Psoas muscle (tissue), 8 donors: ENCODE measurements at places on chromosomes 3 and 15. TPM values are rescaled to one million over a fixed set of nuclear protein-coding genes. Genes with fewer than 3 reads are reported as not detected.

DNA sequence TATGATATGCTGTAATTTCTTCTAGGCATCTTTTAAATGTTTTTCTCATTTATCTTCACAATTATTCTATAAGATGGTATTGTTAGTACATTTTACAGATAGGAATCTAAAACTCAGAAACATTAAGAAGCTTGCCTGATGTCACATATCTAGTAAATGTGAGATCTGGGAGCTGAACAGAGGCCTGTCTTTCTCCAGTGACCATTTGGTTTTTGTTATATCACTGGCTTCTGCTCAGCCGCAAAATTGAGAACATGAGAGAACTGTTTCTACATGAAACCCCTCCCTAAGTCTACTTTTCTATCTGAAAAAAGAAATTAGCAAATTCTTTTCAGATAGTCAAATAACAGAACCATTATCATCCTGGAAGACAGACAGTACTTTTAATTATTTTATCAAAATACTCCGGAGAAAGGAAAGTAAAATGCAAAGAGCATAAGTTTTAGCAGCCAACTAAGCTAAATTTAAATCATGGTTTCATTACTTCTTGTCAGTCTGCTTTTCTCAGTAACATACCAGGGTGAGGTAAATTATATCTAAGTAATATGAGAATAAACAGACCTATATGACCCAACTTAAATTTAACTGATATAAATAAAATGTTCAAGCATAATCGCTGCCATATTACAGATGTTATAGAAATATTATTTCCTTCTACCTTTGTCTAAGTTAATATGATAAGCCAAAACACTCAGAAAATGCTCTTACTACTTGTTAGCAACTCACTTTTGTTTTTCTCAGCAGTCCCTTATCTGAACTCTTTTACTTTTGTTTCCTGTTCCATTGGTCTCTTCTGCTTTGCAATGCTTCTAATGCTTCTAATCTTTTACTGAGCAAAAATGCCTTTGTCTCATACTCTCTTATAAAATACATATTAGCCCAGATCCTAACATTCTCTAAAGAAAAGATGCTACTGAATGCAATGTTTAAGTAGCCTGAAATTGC is 68.0 kb upstream of the MBNL1 start:
- H3K4me3 ChIP-seq, result peak overlapping the region; percentile 62
- H3K36me3 ChIP-seq, result no peaks in the 10 kb centered on the region
- peak overlapping the region; percentile 86 for H3K27ac ChIP-seq

GRCh38 chr15:34795267-34796081 is at the start of gene ACTC1:
TSS of gene ACTC1 (minus strand) at chr15:34795549. CDS start at chr15:34794808, 741 bp downstream.
- peak within 1 kb of the TSS; percentile 64 for H3K4me3 ChIP-seq
- no peaks in the 10 kb centered on the region for H3K27me3 ChIP-seq
- peaks cover 24% of the 10 kb centered on the region for H3K36me3 ChIP-seq
- peak; percentile 76 for DNase-seq

- H3K27ac ChIP-seq, result peak overlapping the region; percentile 82
- no peaks in the 10 kb centered on the region for H3K27me3 ChIP-seq
- H3K36me3 ChIP-seq, result peaks cover 38% of the 10 kb centered on the region
- peak overlapping the region; percentile 90 for H3K4me3 ChIP-seq
These were observed 819 bp downstream of the NEK4 start for GRCh38 chr3:52769786-52770455.

DNA sequence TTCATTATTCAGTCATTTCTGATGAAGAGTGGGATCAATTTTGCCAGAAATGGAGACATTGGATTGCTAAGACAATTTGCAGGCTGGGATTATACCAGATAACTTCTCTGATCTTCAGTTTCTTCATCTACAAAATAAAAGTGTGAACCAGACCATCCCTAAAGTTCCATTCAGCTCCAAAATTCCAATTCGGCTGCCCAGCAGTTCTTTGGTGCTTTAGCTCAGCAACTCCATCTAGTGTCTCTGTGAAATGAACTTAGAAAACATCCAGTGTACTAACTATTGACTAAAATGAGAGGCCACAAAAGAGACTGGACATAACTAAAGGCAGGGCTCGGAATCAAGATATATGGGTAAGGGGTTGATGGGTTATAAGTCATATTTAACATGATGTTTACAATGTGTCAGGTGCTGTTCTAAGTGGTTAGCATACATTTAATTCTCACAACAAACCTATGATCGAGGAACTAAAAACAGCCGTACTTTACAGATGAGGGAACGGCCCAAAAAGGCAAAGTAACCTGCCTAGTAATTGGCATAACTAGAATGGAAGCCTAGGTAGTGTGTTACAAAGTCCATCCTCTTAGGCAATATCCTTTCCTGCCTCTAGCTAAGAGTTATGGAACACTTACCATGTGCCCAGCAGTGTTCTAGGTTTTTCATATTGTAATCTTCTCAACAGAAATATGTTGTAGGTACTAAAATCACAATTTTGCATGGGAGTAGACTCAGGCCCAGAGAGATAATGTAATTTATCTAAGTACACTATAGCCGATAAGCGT is 17.0 kb downstream of the THAP10 start:
- no peak overlapping the region for H3K27ac ChIP-seq
- H3K36me3 ChIP-seq, result no peaks in the 10 kb centered on the region
- DNase-seq, result no peak
- no peak overlapping the region for H3K4me3 ChIP-seq

GRCh38 chr3:40096661-40097111 is 212.8 kb upstream of the EIF1B start:
- H3K27ac ChIP-seq, result no peak overlapping the region
- H3K4me3 ChIP-seq, result no peak overlapping the region
- H3K4me1 ChIP-seq, result no peaks in the 10 kb centered on the region
- H3K36me3 ChIP-seq, result no peaks in the 10 kb centered on the region
- no peaks in the 10 kb centered on the region for H3K27me3 ChIP-seq
- no peak for DNase-seq

Gene EOMES
- total RNA-seq, result 0.15 TPM

- no peak overlapping the region for H3K4me3 ChIP-seq
- DNase-seq, result no peak
- H3K36me3 ChIP-seq, result no peaks in the 10 kb centered on the region
- H3K27me3 ChIP-seq, result no peaks in the 10 kb centered on the region
- H3K4me1 ChIP-seq, result no peaks in the 10 kb centered on the region
These were observed 544.1 kb upstream of the MDFIC2 start for GRCh38 chr3:70856414-70857162.

Gene IL12A
- total RNA-seq, result 0.19 TPM

DNA sequence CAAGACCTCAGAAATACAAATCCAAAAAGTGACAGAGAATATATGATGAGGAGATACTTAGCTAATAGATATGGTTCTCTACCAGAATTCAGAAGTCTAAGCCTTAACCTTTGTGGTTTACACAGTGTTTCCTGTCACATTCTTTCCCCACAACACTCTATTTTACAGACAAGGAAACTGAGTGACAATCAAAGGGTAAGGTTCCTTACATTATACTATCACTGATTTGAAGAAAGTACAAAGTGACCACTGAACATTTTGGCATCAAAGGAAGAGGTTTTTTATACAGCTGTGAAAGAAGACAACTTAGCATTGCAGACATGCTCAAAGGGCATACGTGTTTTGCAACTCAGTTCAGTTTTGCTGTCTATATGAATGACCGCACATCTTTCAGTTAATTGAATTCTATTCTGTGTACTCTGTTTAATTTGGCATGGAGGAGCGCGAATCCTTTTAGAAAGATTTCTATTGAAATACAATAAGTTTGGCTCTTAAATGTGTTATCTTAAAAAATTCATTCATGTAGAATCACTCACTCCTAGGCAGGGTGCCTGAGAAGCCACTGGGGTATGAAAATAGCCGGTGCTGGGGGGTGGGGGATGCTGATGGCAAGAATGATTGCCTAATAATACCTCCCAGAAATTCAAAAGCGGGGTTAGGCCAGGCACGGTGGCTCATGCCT is 66.5 kb upstream of the SKOR1 start:
- peaks cover 5% of the 10 kb centered on the region for H3K4me1 ChIP-seq
- H3K4me3 ChIP-seq, result no peak overlapping the region
- no peak for DNase-seq

DNA sequence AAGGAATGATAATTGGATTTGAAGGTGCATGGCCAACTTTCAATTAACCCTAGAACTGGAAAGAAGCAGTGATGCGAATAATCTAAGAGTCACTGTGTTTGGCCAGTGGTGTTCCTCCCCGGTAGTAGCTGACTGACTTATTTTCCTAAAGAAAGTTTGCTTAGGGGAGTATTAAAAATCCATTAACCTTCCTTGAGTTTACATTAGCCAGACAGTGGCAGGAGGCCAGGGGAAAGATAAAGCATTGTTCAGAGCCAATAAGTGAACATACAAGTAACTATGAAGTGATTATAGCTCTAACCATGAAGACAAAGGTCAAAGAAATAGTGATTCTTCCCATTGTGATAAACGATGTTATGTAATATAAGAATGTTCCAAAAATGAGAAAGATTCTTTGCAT is 8.9 kb upstream of the TMEM202 start:
- no peaks in the 10 kb centered on the region for H3K36me3 ChIP-seq
- no peak for DNase-seq
- H3K4me3 ChIP-seq, result no peak overlapping the region
- H3K27me3 ChIP-seq, result no peaks in the 10 kb centered on the region

GRCh38 chr3:187281191-187281714 is 10.3 kb downstream of the MASP1 start:
- no peaks in the 10 kb centered on the region for H3K27me3 ChIP-seq
- H3K4me3 ChIP-seq, result no peak overlapping the region
- H3K36me3 ChIP-seq, result peaks cover 3% of the 10 kb centered on the region
- DNase-seq, result no peak

GRCh38 chr3:121431726-121432517 is 113.9 kb downstream of the POLQ start:
- no peaks in the 10 kb centered on the region for H3K27me3 ChIP-seq
- no peak for DNase-seq
- H3K36me3 ChIP-seq, result no peaks in the 10 kb centered on the region
- H3K4me1 ChIP-seq, result no peaks in the 10 kb centered on the region
- peak overlapping the region; percentile 42 for H3K4me3 ChIP-seq

- H3K4me1 ChIP-seq, result no peaks in the 10 kb centered on the region
- no peak for DNase-seq
- no peak overlapping the region for H3K4me3 ChIP-seq
- H3K27me3 ChIP-seq, result no peaks in the 10 kb centered on the region
- H3K27ac ChIP-seq, result no peak overlapping the region
These were observed 233.1 kb downstream of the ROBO1 start for GRCh38 chr3:79534727-79535126.

Gene C3orf85
- not detected for total RNA-seq

DNA sequence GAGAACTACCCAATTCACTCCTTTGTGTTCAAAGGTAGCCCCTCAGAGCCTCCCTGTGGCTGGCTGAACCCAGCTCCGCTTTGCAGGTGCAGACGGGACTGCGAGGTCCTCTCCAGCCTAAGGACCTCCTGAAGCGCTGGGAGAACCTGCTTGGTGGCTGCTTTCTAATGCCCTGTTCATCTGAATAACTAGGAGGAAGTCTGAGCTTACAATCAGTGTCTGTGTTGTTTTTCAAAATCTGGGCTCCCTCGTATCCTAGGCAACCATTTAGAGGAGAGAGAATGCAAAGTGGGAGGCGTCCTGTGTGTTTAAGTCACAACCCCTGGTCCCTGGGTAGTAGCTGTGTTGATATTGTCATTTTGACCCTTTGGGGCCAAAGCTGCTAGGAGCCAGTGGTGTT is 99.9 kb downstream of the GABRG3 start:
- H3K36me3 ChIP-seq, result no peaks in the 10 kb centered on the region
- no peak overlapping the region for H3K4me3 ChIP-seq
- DNase-seq, result no peak

- no peaks in the 10 kb centered on the region for H3K4me1 ChIP-seq
- no peak overlapping the region for H3K4me3 ChIP-seq
- no peaks in the 10 kb centered on the region for H3K36me3 ChIP-seq
- no peak overlapping the region for H3K27ac ChIP-seq
- DNase-seq, result no peak
- no peaks in the 10 kb centered on the region for H3K27me3 ChIP-seq
These were observed 14.8 kb downstream of the PAQR5 start for GRCh38 chr15:69313432-69314000.

Gene NOX5
- 0.13 TPM for total RNA-seq

DNA sequence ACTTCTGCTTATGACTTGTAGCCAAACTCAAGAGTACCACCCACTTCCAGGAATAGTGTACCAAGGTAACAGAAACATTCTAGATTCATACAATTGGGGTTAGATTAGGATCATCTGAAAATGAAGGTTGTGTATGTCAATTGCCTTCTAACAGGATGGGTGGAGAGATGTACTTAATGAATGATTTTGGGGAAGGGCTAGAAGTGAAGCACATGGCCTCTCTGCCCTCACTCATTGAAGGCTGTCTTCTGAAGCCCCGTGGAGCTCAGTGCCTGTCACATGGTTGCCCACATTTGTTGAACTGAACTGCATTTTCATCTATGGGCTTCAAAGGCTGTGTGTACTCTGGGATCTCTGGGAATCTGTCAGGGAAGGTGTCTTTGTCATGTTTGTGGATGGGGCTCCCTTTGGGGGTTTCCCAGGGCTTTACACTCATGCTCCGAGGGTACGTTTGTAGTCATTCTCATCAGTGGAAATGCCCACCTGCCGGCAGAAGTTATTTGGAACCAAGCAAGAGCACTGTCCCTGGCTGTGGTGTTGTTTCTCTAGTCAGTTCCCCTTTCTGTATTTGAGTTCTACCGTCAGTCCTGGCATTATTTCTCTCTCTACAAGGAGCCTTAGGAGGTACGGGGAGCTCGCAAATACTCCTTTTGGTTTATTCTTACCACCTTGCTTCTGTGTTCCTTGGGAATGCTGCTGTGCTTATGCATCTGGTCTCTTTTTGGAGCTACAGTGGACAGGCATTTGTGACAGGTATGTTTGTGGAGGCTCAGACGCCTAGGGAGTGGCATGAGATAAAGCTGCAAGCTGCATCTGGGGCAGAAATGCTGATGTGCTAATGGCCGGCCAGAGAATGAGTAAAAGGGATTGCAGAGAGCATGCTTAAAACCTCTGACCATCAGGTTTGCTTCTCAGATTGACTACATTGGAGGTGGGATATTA is 22.4 kb downstream of the CD86 start:
- no peak overlapping the region for H3K4me3 ChIP-seq
- no peaks in the 10 kb centered on the region for H3K4me1 ChIP-seq
- no peak for DNase-seq

DNA sequence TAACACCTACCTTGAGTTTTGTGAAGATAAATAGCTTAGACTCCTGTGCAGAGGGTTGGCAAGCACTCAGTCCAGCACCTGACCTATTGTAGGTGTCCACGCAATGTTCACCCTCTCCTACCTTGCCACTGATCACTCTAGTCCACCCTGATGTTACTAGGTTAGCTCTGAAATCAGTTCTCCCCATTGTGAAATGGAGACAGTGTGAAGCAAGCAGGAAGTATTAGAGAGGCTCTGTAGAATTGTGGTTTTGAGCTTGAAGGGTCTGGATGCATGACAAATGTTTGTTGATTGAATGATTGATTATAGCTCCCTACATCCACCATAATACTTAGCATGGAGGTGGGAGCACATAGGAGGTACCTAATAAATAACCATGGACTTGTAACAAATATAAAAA is 199.7 kb downstream of the RPLP1 start:
- no peaks in the 10 kb centered on the region for H3K36me3 ChIP-seq
- no peak overlapping the region for H3K27ac ChIP-seq
- DNase-seq, result no peak
- H3K4me3 ChIP-seq, result no peak overlapping the region

Gene ZNF35
- total RNA-seq, result 3.6 TPM
